ENCODE measurements at places on chromosomes 7 and 10.

GRCh38 chr7:112421666-112422486 is 28.4 kb upstream of the IFRD1 start:
- DNase-seq: peak; percentile 31

DNA sequence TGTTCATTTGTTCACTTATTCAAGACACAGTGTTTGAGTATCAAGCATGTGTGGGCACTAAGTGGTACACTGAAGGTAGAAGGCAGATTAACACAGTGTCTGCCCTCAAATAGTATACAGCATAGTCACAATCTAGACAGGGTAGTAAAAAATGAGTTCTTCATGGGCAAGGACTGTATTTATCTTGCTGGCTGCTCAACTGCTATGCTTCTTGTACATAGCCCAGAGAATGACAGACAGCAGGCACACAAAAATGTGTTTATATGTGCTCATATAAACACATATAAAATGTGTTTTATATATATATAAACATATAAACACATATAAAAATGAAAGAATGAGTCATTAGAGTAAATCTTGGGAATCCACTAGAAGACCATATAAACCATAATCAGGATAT is 43.1 kb downstream of the TFEC start:
- no peak for DNase-seq

- DNase-seq: no peak
Measured at GRCh38 chr10:51892965-51893658, 193.7 kb upstream of the CSTF2T start.

GRCh38 chr7:1940863-1941262 is 270.8 kb downstream of the ELFN1 start:
- DNase-seq: no peak

GRCh38 chr10:28710202-28710886 is 33.0 kb downstream of the BAMBI start:
- no peak for DNase-seq

GRCh38 chr7:68964060-68964459 is 634.2 kb upstream of the AUTS2 start:
- DNase-seq: no peak

DNA sequence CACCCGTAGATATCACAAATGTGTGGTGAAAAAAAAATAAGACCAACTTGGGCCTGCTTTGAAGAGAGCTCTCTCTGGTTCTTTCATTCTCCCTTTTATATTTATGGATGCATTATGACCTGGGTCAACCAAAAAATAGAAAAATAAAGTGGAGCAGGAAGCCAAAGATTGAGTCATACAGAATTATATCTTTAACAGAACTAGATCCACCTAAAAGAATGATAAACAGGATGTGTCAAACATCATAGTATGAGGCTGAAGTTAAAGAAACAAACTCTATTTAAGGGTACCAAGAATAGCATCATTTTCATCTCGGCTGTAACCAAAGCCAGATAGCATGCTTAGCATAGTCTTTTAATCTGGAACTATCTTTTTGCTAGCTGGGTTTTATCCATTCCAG is 28.8 kb upstream of the NMT2 start:
- DNase-seq: no peak

DNA sequence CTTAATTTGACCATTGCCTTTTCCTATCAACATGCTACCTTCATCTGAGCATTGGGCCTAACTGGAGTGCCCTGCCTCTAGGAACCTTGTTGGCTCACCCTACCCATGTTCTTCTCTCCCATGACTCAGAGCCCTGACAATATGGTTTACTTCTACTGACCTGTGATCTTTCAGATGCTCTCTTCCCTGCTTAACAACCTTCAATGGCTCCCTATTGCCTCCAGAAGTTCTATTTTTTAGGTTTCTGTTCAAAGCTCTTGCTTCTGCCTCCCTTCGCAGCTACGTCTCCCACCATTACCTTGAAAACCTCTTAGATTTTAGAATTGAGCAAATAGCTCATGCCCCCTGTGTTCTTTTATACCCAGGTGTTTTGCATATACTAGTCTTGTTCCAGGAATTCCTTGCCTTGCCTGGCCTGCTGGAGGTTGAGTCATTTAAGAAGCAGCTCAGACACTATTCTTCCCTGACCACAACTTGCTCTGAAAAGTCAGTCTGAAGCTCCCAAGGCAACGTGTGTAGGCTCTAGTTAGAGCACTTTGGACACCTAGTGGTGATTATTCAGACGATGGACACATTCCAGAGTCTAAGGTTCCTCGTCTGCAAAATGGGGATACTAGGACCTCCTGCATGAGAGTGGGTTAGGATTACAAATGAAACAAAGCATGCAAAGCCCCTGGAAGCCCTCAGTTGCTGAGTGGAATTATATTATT is 64.4 kb upstream of the EMX2 start:
- no peak for DNase-seq

- no peak for DNase-seq
Measured at GRCh38 chr7:31028417-31028992, 23.6 kb upstream of the ADCYAP1R1 start.

DNA sequence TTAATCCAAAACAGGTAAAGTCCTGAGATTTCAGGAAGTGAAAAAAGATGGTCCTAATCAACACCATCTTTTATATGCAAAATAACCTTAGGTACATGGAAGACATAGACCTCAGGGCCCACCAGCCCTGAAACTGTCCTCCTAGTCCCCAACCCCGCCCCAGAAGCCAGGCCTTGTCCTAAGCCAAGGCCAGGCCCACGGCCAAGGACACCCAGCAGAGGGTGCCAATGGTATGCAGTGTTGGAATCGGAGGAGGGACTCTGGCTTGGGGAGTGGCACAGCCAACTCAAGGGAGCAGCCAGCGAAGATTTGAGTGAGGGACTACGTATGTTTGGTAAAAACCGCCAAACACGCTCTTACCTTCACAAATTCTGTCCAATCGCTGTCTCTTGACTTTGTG is 96.7 kb downstream of the ZRANB1 start:
- no peak for DNase-seq

GRCh38 chr10:81116990-81117389 is 579.3 kb downstream of the SH2D4B start:
- no peak for DNase-seq

DNA sequence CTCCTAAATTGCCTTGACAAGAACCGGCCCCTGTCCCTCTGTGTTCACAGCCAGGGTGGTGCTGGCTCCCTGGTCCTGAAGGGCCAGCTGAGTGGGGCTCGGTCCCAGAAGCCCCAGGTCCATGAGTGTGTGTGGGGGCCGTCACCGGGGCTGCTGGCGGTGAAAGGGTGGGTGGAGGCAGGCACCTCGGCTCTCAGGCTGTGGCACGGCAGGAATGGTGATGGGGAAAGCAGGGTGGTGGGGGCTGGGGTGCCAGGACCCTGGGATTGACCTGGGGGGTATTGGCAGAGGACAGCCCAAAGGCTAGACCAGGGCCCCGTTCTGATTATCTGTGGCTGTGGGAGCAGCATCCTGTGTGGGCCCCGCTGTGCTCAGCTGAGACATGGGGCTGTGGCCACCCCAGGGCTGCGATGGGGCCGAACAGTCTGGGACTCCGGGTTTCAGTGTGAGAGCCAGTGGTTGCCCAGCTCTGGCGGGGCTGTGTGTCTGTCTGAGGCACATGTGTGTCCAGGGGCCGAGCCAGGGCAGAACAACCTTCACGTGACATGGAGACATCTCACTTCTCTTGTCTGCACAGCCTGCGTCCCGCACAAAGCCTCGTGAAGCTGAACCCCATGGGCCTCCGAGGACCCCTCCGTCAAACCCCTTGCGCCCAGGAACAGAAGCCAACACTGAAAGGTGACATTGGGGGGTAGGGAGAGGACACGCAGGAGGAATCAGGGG is 144.2 kb downstream of the ELFN1 start:
- DNase-seq: no peak

GRCh38 chr7:77745746-77746145 is 49.5 kb downstream of the RSBN1L start:
- no peak for DNase-seq

- DNase-seq: no peak
Measured at GRCh38 chr10:30172091-30172490, 112.7 kb upstream of the JCAD start.

- no peak for DNase-seq
Measured at GRCh38 chr10:66209025-66209424, 716.8 kb upstream of the LRRTM3 start.

- DNase-seq: no peak
Measured at GRCh38 chr7:4111166-4111565, 570.9 kb upstream of the FOXK1 start.

GRCh38 chr10:120508393-120508792 is 51.4 kb downstream of the PLPP4 start:
- DNase-seq: no peak

DNA sequence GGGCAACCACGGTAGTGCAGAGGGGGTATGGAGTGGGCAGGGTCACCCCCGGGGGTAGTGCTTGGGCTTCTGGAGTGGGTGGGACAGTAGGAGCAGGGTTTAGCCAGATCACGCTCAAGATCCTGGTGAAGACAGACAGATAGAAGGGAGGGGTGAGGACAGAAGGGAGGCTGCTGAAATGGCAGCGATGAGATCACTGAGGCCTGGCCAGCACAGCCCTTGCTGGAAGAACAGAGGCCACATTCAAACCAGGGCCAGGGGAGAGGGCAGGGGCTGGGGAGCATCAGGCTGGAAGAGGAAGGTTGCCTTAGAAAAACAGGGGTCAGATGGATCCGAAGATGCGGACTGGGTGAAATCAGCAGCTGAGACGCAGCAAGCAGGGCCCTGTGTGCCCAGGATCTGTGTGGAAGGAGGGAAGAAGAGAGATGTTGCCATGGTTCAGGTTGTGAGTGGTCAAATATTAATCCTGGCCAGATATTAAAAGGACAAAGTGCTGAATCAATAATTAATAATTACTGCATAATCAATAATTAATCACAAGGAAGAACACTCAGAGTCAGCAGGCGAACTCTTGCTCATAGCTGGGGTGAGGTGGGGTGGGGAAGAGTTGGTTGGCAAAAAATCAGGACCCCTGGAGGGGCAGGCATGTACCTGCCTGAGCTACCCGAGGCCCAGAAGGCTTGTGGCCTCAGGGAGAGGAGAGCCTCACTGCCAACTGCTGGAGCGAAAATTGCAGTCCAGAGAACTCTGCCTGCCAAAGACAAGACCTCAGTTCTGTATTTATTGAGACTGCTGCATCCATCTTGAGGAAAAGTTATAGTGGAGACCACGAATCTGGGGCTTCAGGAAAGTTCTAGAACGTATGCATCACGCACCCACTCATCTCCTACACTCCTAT is 105.7 kb downstream of the GRB10 start:
- no peak for DNase-seq

- DNase-seq: no peak
Measured at GRCh38 chr10:11083051-11083450, 65.4 kb downstream of the CELF2 start.

DNA sequence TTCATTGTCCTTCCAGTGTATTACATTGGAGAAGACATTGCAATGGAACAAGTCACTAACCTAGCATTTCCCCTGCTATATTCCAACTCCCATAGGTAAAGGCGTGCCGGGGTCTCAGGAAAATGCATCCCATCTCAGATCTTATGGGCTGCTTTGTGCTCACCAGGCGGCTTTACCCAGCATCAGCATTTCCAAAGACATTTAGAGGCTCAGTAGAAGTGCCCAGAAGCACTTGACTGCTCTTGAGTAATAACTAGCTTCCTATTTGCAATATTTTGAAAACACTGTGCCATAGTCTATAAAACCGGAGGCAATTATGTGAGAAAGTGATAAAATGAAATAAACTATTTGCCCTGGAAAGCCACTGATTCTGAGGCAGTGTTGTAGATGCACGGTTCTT is 415.0 kb upstream of the NPVF start:
- no peak for DNase-seq

GRCh38 chr10:123272171-123272570 is 118.0 kb downstream of the BUB3 start:
- DNase-seq: no peak

- no peak for DNase-seq
Measured at GRCh38 chr10:48445932-48446331, 139.5 kb downstream of the MAPK8 start.

- DNase-seq: no peak
Measured at GRCh38 chr10:51170518-51171245, 96.4 kb downstream of the PRKG1 start.

DNA sequence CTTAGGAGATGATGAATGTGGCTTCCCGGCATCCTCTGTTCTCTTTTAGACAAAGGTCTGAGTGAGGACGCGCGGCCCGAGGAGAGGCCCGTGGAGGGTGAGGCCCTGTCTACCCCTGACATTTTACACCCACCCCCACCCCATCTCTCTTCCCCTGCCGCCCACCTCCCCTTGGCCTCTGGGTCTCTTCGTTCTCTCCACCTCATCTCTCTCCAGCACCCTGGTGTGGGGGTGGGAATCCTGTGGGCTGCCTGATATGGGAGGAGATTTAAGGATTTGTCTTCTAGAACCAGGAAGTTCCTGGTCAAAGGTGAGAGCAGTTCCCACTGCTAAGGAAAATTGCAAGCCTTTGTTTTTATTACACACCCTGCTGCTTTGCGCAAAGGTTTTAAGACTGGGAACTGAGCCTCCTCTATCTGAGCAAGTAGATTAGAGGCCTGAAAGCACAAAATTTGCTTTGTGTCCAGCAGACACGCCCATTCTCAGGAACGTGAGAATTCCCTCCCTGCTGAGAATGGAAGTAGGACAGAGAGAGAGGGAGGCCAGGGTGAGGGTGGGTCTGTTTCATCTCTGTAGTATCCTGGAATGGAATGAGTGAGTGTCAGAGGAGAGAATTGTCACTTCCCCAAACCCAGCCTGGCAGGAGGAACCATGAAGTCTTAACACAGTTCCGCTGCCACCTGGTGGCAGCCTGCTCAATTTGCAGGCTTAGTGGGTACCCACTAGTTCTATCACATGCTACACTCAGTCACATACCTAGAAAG is 91.2 kb downstream of the GTF2IRD1 start:
- peak; percentile 50 for DNase-seq

GRCh38 chr7:101363734-101364374 is 1.2 kb downstream of the COL26A1 start:
- DNase-seq: no peak

- DNase-seq: no peak
Measured at GRCh38 chr10:123009105-123009820, 457 bp downstream of the ACADSB start.

DNA sequence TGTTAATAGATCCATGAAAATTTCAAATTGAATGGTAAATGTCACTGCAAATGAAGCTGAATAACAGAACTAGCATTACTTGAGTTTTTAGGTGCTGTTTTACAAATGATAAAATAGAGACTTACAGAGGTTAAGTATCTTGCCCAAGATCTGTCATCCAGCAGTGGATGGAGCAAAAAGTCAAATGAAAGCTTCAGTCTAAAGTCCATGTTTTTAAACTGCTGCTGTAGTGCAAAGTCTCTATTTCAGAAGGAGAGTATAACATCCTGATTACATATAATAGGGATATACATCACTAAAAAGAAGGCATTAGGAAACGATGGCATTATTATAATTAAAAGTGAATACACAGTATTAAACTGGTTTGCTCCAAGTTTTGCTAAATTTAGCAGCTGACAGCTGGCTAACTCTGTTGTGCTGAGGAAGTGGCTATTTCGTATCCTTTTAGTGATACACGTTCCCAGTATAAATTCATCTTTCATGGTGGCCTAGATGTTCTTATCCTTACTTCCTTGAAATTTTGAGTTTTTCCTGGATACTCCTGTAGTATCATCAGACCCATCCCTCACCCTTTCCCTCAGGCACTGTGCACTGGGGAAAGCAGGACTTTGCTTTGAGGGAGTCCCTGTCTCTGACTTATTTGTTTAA is 603.2 kb downstream of the MAGI2 start:
- DNase-seq: no peak

Measured in NCI-H187 (cell line).